ENCODE measurements at places on chromosomes 6 and 20.

GRCh38 chr6:30962716-30963115 is 20.8 kb upstream of the MUC21 start:
- DNase-seq, result no peak

GRCh38 chr20:62232770-62233645 is 5.3 kb upstream of the OSBPL2 start:
- DNase-seq, result no peak

GRCh38 chr20:59101961-59102360 is 59.4 kb upstream of the PRELID3B start:
- DNase-seq, result no peak

- DNase-seq, result no peak
Observed at GRCh38 chr20:9602847-9603183, 88.4 kb downstream of the LAMP5 start.

DNA sequence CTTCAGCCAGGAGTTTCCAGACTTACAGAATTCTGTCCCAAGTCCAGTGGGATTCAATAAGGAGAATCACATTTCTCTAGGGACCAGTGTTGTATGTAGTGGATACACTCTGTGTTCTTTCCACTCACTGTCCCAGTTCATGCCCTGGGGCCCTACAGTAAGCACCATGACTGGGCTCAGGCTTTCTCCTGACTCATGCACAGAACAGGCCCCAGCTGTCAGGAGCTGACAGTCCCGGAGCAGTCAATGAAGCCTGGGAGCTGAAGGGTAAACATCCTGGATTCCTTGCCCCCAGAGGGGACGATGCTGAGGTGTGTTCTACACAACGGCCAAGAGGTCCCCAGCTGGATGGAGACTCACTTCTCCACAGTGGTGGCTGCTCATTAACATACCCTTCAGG is 40.2 kb upstream of the LRFN2 start:
- no peak for DNase-seq

DNA sequence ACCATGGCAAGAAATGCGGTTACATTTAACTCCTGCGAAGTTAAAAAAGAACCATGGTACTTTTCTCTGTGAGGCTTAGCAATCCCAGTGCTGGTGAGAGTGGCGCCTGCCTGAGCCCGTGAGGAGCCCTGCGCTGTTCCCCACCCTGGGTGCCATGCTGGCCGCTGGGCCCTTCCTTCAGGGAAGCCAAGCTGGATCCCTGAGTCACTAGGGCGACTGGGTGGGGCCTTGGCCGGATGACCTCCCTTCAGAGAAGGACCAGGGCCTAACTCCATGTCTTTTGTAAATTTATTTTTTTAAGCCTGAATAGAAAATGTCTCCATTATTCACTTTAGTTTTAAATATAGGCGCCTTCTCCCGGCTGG is 209.1 kb downstream of the ERMARD start:
- DNase-seq, result no peak

DNA sequence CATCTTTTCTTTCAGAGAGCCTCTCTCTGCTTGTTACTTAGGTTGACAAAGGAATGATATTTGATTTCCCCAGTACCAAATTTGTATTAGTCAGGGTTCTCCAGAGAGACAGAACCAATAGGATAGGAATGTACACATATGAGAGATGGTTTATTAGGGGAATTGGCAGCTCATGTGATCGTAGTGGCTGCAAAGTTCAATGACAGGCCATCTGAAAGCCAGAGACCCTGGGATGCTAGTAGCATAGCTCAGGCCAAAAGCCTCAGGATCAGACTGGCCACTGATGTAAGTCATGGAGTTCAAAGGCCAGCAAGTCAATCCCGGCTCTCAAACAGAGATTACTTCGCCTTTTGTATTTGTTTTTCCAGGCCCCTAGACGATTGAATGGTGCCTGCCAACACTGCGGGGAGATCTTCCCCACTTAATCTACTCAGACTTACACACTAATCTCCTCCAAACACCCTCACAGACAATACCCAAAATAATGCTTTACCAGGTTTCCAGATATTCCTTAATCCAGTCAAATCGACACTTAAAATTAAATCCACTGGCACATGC is 215.5 kb downstream of the ALDH8A1 start:
- no peak for DNase-seq

GRCh38 chr6:96058082-96058481 is 42.3 kb downstream of the FUT9 start:
- no peak for DNase-seq

- DNase-seq, result no peak
Observed at GRCh38 chr20:47306755-47307370, 49.6 kb downstream of the ZMYND8 start.

- no peak for DNase-seq
Observed at GRCh38 chr6:36436466-36436865, 6.2 kb downstream of the PXT1 start.

DNA sequence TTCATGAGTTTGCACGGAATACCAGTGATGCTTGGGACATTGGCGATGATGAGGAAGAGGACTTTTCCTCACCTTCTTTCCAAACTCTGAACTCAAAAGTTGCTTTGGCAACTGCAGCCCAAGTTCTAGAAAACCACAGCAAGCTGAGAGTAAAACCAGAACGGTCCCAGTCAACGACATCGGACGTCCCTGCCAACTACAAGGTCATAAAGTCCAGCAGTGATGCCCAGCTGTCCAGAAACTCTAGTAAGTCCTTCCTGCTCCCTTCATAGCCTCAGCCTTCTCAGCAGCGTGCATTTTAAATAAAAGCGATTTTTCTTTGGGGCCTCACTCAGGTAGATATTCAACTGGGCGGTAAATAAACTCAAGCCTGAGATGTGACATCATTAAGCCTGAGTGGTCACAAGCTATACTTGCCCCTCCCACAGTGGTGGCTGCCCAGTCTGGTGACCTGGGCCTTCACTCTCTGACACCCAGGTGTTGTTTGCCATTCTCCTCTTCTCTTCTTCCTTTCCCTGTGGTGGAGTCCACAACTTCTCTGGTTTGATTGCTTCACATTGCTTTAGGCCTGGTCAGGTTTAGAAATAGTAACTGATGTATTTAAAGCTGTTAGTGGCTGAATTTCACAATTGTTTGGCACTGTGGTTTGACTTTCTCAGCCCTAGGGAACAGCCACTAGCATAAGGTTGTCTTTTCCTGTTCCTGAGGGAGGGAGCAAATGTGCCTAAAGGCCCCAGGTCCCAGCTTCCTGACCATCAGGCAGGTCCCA is 21.6 kb upstream of the TMEM217 start:
- DNase-seq, result no peak

GRCh38 chr6:43679057-43679456 is 8.5 kb downstream of the MRPS18A start:
- no peak for DNase-seq

- peak; percentile 26 for DNase-seq
Observed at GRCh38 chr20:43590036-43590391, 723 bp upstream of the IFT52 start.

DNA sequence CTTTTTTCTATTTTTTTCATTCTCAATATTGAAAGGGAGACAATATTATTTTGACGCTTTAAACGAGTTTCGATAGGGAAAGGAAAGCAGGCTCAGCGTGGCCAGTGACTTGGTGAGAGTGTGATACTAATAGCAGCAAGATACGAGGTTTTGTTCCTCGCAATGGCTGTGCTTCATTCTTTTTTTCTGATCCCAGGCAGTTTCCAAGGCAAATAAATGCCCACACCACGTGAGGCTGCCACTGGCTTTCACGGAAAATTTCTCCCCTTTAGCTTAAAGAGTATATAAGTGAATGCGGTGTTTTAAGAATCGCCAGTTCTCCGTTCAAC is 196.4 kb upstream of the ZNF184 start:
- no peak for DNase-seq

DNA sequence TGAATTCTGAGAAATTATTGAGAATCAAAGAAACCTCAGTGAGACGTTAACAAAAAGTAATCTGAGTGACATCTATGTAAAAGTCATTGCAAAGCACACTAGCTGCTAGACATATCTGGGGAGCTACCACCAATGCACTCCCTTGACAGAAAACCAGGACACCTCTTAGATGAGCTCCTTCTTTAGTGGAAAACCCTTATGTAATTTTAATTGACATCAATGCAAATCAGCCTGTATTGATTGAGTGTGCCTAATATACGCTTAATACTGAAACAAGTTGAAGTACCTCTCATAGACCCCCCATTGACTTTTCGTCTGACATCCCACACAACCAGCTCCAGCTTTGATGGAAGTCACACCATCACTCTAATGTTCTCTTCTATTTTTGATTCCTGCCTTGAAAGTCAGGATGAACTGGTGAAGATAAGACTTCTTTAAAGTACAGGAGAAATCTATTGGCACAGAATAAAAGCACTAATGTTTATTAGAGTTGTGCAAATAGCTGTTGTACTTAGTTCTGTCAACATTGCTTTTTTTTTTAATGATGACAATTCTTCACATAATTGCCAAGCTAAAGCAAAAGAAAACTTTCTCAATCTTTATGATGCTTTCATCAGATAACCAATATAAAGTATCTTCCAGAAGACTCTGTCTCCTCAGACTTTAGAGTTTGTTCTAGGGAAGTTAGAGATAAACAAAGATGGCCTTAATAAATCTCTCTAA is 98.0 kb upstream of the FAM8A1 start:
- no peak for DNase-seq

DNA sequence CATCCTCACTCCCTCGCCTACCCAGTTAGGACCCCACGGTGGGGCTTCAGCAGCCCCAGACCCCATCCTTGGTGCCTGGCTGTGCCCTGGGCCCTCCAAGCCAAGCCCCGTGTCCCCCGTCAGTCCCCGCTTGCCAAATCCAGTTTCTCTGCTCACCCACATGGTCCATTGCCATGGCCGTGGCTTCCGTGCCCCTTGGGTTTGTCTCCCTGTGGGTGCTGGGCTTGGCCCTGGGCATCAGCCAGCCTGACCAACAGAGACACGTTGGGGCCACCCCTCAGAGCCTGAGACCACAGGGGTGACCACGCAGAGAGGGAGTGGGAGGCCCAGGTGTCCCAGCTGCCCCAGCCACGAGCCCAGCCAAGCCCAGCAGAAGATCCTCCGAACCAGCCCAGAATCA is 7.7 kb downstream of the SS18L1 start:
- DNase-seq, result no peak

- DNase-seq, result no peak
Observed at GRCh38 chr6:148324297-148324985, 18.2 kb upstream of the SASH1 start.

- no peak for DNase-seq
Observed at GRCh38 chr20:61762886-61763739, 302.6 kb downstream of the TAF4 start.

- no peak for DNase-seq
Observed at GRCh38 chr6:104459543-104459942, 400.2 kb downstream of the HACE1 start.

DNA sequence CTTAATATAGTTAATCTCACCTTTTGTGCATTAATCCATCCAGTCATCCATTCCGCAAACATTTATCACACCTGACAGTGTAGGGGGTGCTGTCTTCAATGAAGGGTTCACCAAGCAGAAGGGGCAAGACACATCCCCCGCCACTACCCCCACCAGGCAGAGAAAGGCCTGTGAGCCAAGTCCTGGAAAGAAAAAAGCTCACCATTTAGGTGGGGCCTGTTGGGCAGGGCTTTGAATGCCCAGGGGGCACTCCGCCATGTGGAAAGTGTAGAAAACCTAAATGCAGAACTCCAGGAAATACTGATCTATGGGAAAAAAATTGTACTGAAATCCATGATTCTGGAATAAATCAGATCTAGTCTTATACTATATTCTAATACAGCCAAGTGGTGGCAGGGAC is 4.8 kb upstream of the STX16 start:
- DNase-seq, result no peak

DNA sequence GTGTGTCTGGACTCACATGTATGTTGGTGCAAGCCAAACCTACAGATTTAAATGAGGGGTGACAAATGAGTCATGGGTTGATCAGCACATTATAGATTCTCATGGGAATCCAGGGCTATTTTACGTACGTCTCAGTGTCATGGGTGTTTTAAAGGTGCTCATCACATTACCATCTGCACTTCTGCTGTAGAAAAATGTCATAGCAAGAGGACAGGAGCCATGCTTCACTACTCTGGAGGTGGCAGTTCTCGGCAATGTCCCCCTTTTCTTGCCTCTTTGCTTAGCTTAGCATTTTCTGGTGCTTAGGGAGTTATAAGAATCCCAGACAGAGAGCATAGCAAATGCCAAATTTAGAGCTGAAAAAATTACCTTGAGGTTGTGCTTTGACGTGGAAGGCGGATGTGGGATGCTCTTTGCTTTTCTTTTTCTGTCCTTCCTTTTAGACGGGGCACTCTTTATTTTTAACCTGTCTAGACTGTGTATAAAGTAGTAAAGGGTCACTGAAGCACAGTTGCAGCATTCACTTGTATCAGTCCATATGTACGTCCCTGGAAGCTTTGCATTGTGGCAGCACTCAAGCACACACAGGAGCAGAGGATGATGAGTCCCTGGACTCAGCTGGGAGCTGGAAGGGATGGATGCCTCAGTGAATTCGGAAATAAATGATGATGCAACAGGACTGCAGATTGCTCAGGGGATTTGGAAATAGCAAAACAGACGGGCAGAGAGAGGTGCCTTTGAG is 139.7 kb downstream of the SYNDIG1 start:
- no peak for DNase-seq

GRCh38 chr6:169738976-169739529 is 12.3 kb downstream of the DYNLT2 start:
- no peak for DNase-seq

DNA sequence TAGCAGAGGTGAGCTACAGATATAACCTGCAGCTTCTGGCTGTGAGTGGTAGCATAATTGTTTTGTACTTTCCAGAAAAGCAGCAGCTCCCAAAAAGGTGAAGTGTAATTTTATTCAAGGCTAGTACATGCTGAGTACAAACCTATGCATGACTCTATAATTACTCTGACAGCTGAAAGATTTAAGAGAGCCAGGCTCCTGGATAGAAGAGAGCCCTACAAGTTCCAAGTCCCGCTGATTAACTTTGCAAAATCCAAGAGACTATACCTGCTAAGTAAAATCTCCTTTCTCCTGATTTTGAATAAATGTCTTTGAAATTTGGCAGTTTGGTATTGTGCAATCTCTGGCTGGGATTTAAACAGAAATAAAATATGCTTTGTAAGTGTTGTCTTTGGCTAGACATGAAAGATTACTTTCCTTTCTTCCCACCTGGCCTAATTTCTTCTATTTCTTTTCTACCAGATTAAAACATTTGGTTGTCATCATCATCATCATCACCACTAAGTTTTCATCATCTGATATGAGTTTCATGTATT is 79.5 kb downstream of the CTNNBL1 start:
- no peak for DNase-seq

- no peak for DNase-seq
Observed at GRCh38 chr20:12058216-12058615, 140.5 kb downstream of the BTBD3 start.

GRCh38 chr6:127092466-127092865 is 26.0 kb upstream of the RSPO3 start:
- DNase-seq, result no peak

GRCh38 chr20:40335437-40335836 is 353.6 kb downstream of the MAFB start:
- no peak for DNase-seq

DNA sequence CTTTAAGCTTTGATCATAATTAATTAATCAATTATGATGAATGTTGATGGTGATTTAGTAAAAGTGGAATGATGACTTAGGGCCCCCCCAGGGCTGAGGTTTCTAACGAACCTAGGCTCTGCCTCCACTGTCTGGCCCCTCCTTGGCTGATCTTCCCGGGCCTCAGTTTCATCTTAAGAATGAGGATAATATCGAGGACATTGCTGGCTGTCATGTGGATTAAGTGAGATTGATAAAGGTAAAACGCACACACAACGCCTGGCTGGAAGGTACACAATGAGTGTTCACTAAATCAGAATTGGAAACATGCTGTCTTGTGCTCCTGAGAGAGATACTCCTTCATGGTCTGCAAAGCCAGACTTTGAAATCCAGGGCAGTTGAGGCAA is 5.3 kb upstream of the SULF2 start:
- no peak for DNase-seq

GRCh38 chr20:9395971-9396370 is 118.4 kb upstream of the LAMP5 start:
- DNase-seq, result no peak
